Head of caudate nucleus (tissue), 42 donors: ENCODE measurements at places on chromosomes 5 and 9.

- no peak for DNase-seq
These were observed 144.4 kb upstream of the NR4A3 start for GRCh38 chr9:99677281-99677680.

DNA sequence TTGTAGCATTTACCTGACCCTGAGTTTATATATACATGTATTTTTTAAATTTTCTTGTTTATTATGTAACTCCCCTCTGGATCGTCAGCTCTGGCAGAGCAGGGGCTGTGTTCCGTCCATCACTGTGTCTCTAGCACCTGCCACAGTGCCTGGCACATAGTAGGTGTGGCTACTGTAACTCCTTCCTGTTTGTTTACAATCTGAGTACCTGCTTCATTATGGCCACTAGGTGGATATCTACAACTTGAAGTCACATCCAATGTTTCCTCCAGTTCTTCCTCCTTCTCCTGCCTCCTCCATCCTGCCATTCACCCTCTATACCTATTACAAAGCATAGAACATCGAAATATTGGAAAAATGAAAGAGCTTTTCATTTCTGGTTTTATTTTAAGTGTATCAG, 14.2 kb upstream of the PPP1R2B start:
- DNase-seq, result no peak

- DNase-seq, result peak; percentile 51
These were observed 5.2 kb downstream of the SLC31A2 start for GRCh38 chr9:113155911-113156588.

GRCh38 chr5:139896718-139897117, 101.1 kb downstream of the PSD2 start:
- DNase-seq, result no peak

DNA sequence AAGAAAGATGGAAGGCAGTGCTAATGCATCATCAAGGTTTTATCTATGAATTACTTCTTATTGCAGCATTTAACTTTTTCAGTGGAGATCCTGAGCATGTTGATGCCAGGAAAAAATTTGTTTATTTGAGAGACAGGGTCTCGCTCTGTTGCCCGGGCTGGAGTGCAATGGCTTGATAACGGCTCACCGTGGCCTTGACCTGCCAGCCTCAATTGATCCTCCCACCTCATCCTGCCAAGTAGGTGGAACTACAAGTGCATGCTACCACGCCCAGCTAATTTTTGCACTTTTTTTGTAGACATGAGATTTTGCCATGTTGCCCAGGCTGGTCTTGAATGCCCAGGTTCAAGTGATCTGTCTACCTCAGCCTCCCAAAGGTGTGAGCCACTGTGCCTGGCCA, 47.2 kb downstream of the AOPEP start:
- no peak for DNase-seq

DNA sequence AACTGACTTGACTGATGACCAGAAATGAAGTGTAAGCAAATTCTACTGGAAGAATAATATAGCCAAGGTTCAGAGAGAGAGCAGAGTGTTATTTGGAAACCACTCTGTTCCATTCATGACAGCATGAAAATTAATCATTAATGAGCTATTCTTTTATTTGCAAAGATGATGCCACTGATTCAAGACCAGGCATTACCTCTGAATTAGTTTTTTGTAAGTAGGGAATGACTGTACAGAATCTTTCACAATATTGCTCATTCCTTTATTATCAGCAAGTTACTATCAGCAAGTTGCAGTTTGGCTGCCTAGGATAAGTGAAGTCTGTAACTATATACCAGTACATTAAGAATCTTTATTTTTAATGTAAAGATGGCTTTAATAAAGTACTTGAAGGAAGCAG, 75.1 kb upstream of the RGMB start:
- DNase-seq, result no peak
